ENCODE measurements at places on chromosomes 7 and 10.
A peak's percentile ranks its signal among the peaks of the same experiment; 100 is the strongest.

DNA sequence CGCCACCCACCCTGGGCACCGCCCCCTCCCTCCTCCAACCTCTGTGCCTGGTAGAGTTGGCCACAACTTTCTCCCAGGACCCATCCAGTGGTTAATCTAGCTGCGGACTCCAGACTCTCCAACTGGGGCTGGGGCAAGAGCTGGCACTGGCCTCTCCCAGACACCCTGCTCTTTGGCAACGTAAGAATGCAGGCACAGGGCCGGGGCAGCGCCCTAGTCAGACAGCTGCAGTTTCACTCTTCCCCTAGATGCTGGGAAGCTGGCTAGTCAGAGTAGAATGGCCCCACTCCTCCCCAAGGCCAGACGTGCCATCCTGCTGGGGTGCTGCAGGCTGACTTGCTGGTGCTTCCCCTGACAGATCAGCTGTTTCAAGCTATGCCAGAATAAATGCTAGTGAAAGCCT is 22.1 kb downstream of the HSPA12A start:
- no peak for DNase-seq

DNA sequence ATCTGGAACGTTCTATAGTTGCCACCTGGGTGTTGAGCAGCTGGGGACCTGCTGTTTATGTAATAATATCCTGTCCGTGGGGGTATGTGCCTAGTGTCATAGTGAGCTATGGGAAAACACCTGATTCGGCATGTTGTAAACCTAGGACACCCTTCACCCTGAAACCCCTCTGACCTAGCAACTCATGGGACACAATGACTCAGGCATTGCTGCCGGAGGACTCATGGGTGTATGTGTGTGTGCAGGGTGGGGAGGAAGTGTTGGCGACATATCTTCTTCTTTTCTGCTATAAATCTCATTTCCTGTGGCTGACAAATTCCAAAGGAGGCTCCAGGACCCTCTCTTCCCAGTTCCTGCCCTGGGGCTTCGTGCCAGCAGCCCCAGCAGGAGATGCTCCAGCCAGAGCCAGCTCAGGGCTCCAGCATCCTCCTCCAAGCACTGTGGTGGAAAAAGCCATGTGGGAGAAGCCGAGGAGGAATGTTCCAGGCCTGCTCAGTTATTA is 77.0 kb upstream of the PODXL start:
- DNase-seq, result no peak

GRCh38 chr10:71684356-71685173 is 35.0 kb downstream of the C10orf105 start:
- DNase-seq, result peak; percentile 17

GRCh38 chr10:54908019-54908418 is 107.0 kb upstream of the PCDH15 start:
- no peak for DNase-seq

DNA sequence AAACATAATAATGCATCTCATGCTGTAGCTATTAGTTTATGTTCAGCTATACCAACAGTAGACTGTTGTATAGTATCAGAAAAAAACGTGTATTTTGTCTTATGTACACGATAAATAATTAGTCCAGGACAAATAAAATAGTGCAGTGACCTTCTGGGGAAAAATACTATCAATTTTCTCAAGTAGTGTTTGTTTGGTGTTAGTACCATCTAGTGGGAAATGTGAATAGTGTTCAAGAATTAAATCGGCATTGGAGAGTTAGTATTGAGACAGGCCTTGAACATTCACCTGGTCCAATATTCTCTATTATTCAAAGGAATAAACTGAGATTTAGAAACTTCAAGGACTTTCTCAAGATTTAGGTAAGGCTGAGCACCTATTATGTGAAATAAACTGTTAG is 21.7 kb upstream of the OR2A5 start:
- no peak for DNase-seq

- peak; percentile 21 for DNase-seq
Observed at GRCh38 chr10:33760056-33760943, 425.8 kb upstream of the NRP1 start.

- DNase-seq, result no peak
Observed at GRCh38 chr10:58950618-58951017, 225.8 kb upstream of the PHYHIPL start.

GRCh38 chr10:107631876-107632275 is 467.4 kb upstream of the SORCS1 start:
- no peak for DNase-seq

DNA sequence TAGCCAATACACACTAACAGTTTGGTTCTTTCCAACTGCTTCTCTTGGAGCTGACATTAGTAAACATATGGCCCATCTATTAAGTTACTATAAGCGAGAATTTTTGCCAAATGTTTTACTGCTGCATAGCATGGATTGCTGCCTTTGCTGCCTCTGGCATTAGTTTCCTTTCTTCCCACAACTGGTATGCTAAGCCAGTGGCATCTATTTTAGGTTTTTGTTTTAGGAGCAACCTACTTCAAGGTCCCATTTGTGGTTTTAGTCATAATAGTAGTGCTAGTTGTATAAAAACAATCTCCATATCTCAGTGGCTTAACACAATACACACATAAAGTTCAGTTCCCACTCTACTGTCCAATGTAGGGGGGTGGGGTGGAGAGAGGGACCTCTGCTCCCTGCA is 25.9 kb upstream of the PANK1 start:
- DNase-seq, result no peak

DNA sequence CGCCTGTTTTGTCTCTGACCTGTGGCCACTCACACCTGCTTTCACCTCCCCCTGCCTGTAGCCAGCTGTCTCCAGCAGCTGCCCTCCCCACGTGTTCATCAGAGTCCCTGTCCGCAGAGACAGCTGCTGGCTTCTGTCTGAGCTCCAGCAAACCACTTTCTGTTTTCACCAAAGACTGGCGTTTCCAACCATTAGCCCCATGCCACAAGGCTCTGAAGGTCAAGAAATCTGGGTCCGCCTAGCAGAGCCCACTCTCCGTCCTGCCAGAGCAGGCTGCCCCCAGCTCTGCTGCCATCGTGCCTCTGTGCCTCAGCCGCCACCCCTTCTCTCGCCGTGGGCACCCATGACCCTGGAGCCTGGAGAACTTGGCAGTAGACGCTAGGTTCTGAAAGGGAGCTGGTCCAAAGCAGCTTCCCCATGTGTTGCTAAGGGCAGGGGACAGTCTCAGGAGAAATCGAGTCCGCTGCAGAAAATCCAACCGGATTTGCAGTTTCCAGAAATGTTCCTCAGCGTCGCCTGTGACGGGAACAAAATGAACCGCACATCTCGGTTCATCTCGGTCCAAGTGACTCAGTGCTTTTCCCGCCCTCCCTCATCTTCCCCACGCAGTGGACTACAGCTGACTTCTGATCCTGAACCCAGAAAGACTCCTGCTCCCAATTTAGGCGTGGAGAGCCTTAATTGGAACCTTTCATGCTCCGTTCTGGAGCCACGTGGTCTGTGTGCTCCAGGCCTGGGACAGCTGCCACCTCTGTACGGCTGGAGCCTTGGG is 28.0 kb downstream of the TMEM120A start:
- peak; percentile 89 for DNase-seq

DNA sequence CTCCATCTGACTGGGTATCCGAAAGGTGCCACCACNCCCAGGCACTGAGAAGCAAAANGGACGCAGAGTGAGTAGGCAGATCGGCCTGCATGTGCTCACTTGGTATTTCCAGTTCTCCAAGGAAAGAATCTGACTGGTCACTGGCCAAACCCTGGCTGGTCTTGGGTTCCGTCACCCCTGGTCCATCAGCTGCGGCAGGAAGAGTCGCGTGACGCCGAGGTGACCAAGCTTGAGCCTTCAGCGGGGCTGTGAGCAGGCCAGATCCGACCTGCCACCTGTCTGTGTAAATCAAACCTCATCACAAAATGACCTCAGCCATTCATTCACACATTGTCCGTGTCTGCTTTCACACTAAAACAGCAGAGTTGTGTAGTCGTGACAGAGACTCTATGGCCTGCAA is 28.8 kb upstream of the CHST15 start:
- DNase-seq, result no peak

DNA sequence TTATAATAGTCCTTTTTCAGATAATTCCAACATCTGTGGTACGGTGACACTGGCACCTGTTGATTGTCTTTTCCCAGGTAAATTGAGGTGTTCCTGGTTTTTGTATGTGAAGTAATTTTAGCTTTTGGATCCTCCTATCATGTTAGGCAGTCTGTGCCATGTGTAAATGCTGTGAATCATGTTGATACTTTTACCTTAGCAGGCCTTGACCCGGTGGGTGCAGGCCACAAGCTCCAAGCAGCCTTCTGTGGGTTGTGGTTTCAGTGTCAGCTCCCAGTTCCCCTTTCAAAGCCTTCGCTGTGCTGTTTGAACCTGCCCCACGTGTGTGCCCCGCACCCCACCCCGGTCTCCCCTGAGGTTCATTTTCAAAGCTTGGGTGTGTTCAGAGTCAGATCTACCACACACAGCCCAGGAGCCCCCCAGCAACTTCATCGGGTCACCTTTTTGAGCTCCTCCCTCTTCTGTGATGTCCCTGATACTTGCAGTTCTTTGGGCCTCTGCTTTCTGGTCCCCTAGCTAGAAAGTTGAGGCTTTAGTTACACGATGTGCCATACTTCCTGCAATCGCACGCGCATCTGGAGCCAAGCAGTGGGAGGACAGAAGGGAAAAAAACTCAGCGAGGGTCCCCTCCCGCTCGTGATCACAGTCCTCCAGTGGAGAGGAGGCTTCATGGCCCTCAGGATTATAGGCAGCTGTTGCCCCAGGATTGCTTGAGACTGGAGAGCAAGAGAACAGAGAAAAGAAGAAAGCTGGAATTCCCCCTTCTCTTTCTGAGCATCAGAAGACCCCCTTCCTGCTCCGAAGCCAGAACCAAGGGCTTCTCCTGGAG is 8.7 kb upstream of the BHLHA15 start:
- no peak for DNase-seq

DNA sequence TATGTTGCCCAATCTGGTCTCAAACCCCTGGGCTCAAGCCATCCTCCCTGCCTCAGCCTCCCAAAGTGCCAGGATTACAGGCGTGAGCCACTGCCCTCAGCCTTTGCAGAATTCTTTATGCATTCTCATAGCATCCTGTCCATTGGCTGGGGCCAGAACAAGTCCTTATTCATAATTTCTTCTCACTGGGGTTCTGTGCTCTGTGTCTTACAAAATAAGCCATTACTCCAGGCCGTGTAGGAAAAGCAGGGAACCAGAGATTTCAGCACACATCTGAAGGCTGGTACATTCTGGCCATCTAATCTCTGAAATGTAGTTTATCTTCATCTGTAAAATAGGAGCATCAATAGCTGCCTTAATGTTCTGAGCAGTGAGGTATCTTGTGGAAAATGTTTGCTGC is 10.3 kb upstream of the OCM start:
- no peak for DNase-seq

DNA sequence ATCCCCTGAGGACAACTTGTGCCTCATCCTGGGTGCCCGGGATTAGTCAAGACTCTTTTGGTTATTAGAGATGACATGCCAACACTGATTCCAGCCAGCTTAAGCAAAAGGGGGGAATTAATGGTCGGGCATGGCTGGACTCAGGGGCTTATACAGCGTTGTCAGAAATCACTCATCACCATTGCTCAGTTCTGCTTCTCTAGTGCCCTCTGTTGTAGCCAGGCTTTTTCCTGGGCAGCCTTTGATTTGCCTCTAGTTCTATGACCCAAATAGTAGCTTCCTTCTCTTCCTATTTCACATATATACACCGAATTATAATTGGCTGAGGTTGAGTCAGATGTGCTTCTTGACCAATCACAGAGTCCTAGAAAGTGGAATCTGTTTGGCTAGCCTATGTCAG is 192.0 kb upstream of the HABP2 start:
- DNase-seq, result no peak

- no peak for DNase-seq
Observed at GRCh38 chr10:99450624-99451498, 20.4 kb upstream of the GOT1 start.

GRCh38 chr10:92845921-92846320 is 2.4 kb upstream of the EXOC6 start:
- DNase-seq, result no peak

GRCh38 chr10:11153766-11154165 is 136.1 kb downstream of the CELF2 start:
- DNase-seq, result no peak

DNA sequence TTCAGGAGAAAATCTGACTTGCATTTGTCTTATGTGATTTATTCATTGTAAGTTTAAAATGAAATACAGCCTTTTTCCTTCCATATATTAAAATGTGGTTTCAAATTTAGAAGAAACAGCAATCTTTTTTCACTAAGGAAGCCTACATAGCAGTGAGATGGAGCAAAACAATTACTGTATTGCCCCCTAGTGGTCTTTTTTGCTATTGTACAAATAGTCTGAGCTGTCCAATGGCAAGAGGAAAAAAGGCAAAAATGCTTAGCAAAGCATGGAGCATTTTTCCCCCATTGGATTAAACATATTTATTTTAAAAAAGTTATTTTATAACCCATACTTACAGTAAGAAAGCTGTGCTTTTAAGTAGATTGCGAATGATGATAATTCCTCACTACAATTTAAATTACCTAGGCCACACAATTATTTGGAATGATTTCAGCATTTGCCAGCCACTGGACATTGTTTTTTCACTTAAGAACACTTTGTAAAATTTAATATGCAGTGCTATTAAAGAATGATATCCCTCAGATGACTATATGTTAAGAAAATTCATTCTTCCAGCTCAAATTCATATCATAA is 119.5 kb downstream of the CPED1 start:
- DNase-seq, result peak; percentile 59

DNA sequence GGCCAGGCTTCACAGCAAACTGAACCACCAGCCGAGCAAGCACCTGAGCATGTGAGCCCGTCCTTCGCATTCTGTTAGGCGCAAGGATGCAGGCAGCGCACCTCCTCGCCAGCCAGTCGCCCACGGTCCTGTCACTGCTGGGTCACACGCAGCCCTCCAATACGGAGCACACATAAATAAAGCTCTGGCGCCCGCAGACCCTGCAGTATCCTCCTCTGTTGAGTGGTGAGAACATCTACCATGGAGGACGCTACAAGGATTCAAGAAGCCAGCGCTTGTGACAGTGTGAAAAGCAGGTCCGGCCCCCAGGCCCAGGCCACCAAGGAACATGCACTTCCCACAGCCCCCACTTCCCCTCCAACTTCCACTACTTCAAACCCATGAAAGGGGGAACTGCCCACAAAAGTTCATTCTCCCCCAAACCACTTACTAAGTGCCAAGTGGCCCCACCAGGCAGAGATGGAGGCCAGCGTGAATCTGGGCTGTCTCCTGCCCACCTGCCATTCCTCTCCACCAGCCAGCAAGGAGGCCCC is 34.8 kb downstream of the VOPP1 start:
- DNase-seq, result no peak

GRCh38 chr10:103685880-103686669 is 169.3 kb downstream of the SH3PXD2A start:
- peak; percentile 76 for DNase-seq

- no peak for DNase-seq
Observed at GRCh38 chr10:15118615-15119014, 21.5 kb downstream of the RPP38 start.

- no peak for DNase-seq
Observed at GRCh38 chr7:90951229-90951628, 313.0 kb upstream of the FZD1 start.

GRCh38 chr10:112698133-112698817 is 251.3 kb downstream of the VTI1A start:
- DNase-seq, result no peak

- peak; percentile 63 for DNase-seq
Observed at GRCh38 chr10:6145166-6145987, 56.5 kb downstream of the RBM17 start.

All from NCI-H146 (cell line).